ENCODE measurements at places on chromosomes 3 and 15. TPM values are rescaled to one million over a fixed set of nuclear protein-coding genes. Genes with fewer than 3 reads are reported as not detected.

Gene SERPINI2
- not detected for total RNA-seq

- DNase-seq: no peak
Measured at GRCh38 chr3:53509494-53509893, 15.1 kb downstream of the CACNA1D start.

DNA sequence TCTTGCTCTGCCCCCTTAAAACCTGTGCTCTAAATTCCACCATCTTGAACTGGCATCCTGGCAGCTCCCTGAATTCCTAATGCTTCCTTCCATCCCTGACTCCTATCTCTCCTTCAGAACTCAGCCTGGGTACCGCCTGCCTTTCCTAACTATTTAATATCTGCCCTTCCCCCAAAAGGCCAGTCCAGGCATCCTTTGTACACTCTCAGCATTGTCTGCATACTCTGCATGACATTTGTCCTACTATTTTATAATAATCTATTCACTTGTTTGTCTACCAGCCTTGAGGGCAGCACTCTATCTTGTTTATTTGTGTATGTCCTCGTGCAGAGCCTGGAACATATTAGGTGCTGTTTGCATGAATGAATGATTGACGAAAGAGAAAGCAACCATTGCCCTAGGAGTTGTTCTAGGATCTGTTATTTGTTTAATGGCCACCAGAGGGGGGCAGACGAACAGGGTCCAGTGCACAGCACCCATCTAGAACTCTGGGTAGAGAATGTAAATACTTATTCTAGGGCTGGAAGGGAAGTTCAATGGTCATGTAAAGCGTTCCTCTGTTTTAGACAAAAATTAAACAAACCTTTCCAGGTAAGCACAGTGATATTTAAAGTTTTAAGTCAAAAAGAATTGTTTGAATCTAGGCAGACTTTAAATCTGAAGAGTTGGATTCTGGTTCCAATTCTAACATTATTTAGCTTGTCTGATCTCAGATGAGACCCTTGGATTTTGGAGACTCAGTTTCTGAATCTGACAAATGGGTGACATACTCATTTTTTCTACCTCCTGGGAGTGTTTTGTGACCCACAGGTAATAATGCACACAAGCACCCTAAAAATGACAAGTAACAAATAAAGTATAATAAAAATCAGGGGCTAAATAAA lies 125.8 kb upstream of the GALNT15 start:
- DNase-seq: peak; percentile 88

Gene SPINK8
- total RNA-seq: not detected

Gene TM4SF1
- total RNA-seq: 1,181 TPM

DNA sequence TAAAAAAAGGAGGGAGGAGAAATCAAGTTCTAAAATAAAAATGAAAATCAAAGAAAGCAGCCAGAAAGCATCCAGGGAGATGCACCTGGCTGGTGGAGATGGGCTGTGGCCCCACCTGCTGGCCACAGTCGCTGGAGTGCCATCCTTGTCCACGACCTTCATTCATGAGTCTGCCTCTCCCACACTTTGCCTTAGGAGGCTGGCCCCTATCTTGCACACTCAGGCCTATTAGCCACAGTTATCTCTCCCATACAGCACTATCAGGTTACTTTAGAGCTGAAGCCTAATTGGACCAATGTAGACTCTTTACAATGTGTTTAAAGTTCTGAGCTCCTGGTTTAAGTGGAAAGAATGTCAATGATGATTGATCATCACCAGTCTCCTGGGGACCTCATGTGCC lies 392.0 kb upstream of the RORA start:
- peak; percentile 60 for DNase-seq

GRCh38 chr15:50168379-50168778 lies 13.6 kb upstream of the SLC27A2 start:
- DNase-seq: no peak

GRCh38 chr3:72339670-72340030 lies 508.6 kb downstream of the SHQ1 start:
- no peak for DNase-seq

Gene GOLGA6A
- not detected for total RNA-seq

DNA sequence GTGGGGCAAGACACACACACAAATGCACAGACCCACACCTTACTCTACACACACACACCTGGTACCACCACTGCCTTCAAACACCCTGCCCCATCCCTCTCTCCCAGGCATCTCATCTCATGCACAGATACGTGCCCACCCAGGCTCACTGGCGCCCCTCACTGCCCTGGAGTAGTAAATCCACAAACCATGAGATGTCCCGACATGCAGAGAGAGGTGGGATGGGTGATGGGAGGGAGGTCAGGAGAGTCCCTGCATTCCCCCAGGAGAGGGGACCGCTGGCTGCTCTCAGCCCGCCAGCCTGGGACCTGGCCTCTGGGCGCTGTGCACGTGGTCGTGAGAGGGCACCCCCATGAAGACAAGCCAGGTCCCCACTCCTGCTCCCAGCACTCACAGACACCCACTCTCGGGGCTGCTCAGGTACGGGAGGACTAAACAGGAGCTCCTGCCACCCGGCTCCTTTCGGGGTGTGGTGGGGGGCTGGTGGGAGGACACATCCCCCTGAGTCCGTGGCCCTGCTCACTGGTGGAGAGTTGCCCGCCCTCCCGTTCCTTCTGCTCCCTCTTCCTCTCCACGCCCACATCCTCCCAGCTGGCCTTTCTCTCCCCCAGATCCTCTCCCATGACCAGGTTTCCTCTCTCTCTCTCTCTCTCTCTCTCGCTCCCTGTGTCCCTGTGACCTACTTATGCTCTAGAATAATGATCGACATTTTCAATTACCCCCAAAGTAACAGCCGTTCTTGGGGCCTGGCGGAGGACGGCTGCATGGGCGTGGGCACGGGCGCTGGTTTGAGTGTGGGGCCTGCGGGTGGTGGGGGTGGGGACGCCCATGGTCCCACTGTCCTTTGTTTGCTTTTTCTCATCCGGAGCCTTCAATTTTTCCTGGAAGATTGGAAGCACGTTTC lies 18.9 kb upstream of the CSPG4 start:
- no peak for DNase-seq

- DNase-seq: peak; percentile 7
Measured at GRCh38 chr3:177744873-177745606, 547.8 kb upstream of the TBL1XR1 start.

DNA sequence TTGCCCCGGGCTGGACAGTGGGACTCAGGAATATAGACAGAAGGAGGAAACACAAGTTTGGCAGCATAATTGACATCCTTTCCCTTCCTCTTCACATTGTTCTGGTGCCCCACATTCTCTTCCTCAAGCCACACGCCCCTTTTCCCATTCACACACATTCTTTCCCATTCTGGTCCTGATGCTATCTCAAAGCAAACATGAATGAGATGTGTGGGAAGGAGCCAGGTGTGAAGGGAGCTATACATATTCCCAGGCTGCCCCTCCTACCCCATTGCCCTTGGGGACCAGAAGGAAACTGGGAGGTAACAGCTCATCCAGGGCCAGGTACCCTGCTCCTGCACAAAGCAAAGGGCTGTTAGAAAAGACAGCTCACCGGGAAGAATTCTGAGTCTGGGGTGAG lies 23.4 kb upstream of the CLK3 start:
- no peak for DNase-seq
